NCI-H2171 (cell line): ENCODE measurements at places on chromosomes 5 and 9.
A peak's percentile ranks its signal among the peaks of the same experiment; 100 is the strongest.

GRCh38 chr5:95241635-95242034 lies 43.3 kb downstream of the MCTP1 start:
- DNase-seq, result no peak

DNA sequence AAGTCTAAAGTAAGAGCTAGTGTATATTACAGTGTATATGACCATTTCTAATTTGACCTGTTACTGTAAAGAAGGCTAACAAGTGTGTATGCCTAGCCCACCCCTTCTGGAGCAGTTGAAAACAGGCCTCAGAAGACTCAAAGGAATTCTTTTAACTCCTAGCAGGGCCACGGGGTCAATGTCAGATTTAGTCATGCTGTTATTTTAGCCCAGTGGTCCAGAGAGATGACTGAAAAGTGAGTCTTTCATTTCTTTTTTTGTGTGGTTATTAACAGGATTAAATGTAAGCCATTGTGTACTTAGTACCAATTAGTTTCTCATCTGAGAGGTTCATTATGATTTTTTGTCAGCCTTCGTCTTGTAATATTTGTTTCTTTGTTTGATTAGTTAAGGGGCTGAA lies 24.4 kb downstream of the ZCCHC7 start:
- no peak for DNase-seq

- no peak for DNase-seq
These were observed 87.7 kb downstream of the ENTREP1 start for GRCh38 chr9:69412741-69413150.

GRCh38 chr9:76192013-76192412 lies 202.2 kb downstream of the RFK start:
- no peak for DNase-seq

- DNase-seq, result no peak
These were observed 142.8 kb upstream of the EFNA5 start for GRCh38 chr5:107813559-107813958.

DNA sequence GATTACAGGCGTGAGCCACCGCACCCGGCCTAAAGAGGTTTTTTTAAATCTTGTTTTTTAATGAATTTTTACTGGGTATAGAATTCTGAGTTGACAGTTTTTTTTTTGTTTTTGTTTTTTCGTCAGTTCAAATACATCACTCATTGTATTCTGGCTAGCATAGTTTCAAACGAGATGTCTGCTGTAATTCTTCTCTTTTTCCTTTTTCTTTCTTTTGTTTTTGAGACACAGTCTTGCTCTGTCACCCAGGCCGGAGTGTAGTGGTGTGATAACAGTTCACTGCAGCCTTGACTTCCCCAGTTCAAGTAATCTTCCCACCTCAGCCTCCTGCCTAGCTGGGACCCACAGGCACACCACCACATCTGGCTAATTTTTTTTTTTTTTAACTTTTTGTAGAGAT lies 2.2 kb upstream of the PRRT1B start:
- DNase-seq, result no peak

DNA sequence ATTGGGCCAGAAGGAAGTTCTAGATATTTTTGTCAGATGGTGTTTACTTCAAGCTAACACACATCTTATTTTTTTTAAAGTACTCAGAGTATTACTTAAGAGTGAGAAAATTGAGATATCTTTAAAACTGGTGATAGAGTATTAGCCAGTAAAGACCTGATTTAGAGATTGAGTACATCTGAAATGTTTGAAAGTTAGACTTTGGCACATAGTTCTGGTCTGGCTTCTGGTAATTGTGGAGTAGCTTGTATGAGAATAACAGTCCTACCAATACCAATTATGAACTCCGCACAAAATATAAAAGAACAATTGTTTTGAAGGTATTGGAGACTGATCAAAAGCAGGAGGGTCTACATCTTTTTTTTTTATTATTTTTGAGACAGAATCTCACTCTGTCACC lies 44.5 kb upstream of the GLIPR2 start:
- DNase-seq, result no peak

- DNase-seq, result no peak
These were observed 124.5 kb upstream of the LRRTM2 start for GRCh38 chr5:138999674-139000073.

DNA sequence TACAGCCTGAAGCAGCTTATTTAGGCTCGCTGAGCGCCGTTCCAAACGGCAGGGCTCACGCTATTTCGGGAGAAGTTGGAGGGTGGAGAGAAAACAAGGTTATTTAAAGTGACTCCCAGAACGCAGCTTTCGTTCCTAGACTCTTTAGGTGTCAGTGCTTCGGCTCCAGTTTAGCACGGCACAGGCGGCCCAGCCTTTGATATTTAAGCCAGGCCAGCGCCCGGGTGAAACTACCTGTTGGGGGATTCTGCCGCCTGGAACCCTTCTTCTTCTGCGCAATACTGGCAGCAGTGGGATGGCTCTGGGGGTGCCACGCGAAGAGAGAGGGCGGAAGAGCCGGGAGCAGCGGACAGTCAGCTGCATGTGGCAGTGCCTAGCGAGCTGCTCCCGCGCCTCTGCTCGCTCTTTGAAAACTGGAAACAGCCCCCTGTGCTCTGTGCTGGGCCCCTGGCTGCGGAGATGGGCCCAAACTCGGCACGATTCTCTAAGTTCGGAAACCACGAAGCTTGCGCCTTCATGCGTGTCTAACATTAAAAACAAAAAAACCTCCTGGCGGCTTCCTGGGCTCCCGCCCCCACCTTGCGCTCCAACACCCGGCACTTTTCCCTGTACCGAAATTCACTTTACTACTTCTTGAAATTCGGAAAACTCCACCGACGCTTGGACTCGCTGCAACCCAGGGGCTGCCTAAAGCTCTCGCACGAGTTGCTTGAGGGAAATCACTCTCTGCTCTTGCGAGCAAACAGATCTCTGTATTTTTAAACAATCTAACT lies 34.6 kb upstream of the NFIB start:
- DNase-seq, result no peak

- no peak for DNase-seq
These were observed 170.5 kb downstream of the NR3C1 start for GRCh38 chr5:143233031-143233430.

DNA sequence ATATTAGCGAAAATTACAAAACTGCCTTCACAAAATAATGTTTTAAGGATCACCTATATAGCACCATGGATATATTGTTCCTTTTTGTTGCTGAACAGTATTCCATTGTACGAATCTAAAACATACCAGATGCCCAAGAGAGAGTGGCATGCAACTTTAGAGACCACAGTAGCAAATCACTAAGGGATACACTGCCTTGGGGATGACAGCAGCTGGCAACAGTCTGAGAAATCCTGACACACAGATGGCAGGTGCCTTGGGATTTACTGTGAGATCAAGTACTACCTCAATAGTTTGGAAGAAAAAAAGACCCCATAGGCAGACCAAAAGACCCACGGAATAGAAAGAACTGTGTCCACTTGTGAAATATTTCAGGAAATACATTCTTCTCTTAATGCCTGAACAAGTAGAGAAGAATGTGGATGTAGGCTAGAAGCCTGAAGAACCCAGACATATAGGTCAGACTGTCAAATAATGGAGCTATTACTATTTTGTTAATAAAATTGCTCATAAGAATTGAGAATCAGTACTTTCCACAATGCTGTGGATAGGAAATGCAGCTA lies 53.4 kb downstream of the PLPP1 start:
- peak; percentile 85 for DNase-seq

GRCh38 chr5:108432024-108432423 lies 50.1 kb upstream of the FBXL17 start:
- no peak for DNase-seq

DNA sequence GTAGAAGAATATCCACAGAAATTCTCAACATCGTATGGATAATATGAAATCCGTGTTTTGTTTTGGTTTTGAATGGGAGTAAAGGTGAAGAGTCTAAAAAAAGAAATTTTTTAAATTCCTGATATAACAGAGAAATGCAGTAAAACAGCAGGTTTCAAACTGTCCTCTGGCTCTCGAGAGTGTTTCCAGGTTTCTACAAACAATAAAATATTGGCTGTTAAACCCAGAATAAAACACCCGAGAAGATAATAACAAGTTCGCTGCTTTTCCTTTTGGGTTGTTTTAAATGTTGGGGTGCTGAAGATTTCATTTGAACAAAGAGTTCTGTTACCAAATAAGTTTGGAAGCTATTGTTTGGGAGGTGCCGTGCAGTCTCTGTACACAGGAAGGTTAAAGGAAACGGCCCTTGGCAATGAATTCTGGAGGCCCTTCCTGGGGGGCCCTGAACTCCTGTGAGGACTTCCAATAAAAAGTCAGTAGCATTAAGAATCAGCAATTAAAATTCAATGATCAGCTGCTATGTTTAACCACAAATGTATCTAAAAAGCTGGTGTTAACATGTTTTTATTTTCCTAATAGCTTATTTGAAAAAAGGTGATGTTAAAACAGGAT lies 215.8 kb downstream of the TSSK1B start:
- no peak for DNase-seq

- no peak for DNase-seq
These were observed 110.2 kb downstream of the PJA2 start for GRCh38 chr5:109299557-109299956.

DNA sequence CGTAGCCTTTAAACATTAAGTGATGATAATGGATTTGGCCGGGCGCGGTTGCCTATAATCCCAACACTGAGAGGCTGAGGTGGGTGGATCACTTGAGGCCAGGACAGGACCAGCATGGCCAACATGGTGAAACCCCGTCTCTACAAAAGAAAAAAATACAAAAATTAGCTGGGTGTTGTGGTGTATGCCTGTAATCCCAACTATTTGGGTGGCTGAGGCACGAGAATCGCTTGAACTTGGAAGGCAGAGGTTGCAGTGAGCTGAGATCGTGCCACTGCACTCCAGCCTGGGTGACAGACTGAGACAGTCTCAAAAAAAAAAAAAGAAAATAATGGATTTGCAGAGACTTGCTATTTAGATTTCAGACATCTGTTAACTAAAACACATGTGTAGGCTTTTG lies 9.2 kb upstream of the MATR3 start:
- no peak for DNase-seq

- no peak for DNase-seq
These were observed 90.0 kb downstream of the GHR start for GRCh38 chr5:42513246-42513645.

DNA sequence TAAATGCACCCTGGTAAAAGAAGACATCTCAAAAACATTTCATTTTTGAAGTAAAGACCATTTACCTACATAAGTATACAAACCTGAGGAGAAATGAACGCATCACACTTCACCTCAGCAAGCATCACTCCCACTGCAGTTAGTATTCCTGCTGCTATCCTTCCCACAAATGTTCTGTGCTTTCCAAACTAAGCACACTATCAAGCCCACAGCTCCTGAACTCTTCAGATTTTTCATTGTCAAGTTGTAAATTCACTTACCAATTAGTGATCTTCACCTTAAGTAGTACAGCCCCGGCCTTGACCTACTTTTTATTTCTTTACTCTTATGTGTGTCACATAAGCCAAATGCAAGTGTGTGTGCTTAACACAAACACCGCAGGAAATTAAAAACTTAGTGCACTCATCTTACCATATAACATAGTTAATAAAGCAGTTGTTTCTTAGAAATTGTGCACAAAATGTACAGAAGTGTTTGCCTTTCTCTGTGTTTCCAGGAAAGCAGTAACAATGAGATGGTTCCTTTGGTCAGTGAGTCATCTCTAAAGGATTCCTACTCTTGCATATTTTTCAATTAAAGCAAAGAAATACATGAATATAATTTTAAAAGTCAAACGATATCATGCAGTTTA lies 169.4 kb downstream of the APBA1 start:
- DNase-seq, result no peak

GRCh38 chr5:123098767-123099513 lies 9.9 kb downstream of the PRDM6 start:
- DNase-seq, result no peak

DNA sequence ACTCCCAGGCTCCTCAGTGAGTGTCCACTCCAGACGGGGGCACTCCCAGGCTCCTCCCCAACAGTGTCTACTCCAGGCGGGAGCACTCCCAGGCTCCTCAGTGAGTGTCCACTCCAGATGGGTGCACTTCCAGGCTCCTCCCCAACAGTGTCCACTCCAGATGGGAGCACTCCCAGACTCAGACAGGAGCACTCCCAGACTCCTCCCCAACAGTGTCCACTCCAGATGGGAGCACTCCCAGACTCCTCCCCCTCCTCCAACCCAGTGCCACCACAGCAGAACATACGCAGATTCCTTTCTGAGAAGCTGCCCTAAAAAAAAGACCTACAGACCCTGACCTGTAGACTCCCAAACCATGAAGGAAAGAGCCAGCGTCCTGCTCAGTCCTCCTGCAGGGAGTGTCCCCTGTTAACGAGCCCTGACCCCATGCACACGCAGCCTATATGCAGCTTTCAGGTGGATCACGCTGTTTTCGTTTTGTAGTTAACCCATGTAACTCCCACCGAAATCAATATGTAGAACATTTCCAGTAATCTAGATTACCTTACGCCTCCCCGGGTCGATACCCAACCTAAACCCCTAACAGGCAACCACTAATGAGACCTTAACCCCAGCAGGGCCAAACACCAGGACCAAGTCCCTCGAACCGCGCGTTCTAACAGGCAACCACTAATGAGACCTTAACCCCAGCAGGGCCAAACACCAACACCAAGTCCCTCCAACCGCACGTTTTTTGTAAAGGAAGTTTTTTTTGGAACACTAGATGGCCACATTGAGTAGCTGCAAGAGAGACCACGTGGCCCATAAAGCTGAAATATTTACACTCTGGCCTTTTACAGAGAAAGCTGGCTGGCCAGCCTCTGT lies 15.7 kb downstream of the PNPLA7 start:
- peak; percentile 54 for DNase-seq

- DNase-seq, result no peak
These were observed 23.8 kb downstream of the NDST1 start for GRCh38 chr5:150531686-150532085.

DNA sequence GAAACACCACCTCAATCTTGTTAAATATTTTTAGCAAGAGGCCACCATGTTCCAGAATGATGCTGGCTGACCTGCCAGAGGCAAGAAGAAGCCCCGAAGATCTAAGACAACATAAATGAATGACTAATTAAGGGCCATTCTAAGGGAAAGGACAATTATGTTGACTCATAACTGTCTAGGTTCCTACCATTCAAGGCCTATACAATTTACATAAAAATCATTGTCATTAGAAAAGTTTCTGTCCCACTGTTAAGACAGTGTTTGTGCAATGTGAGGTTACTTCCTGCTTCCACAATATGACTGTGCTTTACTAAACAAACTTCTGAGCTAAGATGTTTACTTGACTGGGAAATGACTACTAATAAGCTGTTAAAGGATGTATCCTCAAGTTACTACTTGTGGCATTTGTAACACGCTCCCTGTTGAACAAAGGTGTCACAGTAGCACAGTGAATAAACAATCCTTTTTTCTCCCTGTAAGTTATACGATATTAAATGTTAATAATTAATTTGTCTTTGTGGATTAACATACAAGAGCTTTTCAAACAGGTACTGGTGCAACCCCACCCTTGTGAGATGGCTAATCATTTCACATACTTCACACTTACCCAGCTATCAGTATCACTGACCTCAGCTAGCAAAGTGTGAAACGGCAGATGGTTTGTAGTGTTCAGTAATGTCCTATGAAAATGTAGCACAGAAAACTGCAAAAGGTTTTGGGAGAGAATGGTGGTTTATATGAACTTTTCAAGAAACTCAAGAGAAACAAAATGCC lies 195.8 kb downstream of the EFNA5 start:
- DNase-seq, result no peak

GRCh38 chr9:21551401-21551800 lies 69.3 kb upstream of the IFNE start:
- DNase-seq, result no peak

- no peak for DNase-seq
These were observed 17.1 kb upstream of the ADAMTS2 start for GRCh38 chr5:179362355-179362754.
